ENCODE measurements at places on chromosomes 5 and 9. TPM values are rescaled to one million over a fixed set of nuclear protein-coding genes. Genes with fewer than 3 reads are reported as not detected.

Gene SLIT3
- total RNA-seq = 66.1 TPM

Gene GKAP1
- 12.5 TPM for total RNA-seq

Gene CEP72
- 0.41 TPM for total RNA-seq

Gene EPB41L4B
- total RNA-seq = 15.3 TPM

Gene PCDHGA8
- total RNA-seq = 5.7 TPM

Gene IL7R
- total RNA-seq = 3.2 TPM

Gene VLDLR
- 66.9 TPM for total RNA-seq

Gene LHX3
- 0.16 TPM for total RNA-seq

Gene INSL6
- total RNA-seq = not detected

Measured in right atrium auricular region (tissue), 2 donors.